ENCODE measurements at places on chromosomes 4 and X.

DNA sequence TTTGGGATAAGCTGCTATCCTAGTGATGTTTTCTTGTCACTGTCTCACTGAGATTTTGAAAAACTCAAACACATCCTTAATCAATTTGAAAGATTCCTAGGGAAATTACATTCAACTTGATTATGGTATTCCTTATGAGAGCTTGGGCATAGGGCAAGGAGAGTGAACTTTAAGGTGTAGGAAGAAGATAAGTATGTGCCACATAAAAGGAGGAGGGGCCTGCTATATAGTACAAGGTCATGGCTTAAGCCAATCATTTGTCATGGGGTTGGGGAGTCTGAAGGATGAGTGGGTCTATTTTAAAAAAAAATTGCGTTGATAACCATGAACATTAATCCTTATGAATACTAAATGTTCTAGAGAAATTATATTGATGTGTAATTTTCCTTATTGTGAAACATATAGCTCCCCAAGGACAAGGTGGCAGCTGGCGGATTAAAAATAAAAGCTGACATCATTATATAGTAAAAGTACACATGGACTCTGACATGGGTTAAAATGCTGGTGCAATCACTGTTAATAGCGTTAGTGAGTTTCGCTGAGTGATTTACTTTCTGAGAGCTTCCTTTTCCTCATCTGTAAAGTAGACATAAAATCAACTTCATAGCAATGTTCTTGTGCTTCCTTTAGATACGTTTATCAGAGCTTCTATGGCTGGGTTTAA is 17.4 kb downstream of the GALNT7 start:
- no peak for DNase-seq

- no peak for DNase-seq
These were observed 125.2 kb upstream of the KLHL4 start for GRCh38 chrX:87392369-87392768.

DNA sequence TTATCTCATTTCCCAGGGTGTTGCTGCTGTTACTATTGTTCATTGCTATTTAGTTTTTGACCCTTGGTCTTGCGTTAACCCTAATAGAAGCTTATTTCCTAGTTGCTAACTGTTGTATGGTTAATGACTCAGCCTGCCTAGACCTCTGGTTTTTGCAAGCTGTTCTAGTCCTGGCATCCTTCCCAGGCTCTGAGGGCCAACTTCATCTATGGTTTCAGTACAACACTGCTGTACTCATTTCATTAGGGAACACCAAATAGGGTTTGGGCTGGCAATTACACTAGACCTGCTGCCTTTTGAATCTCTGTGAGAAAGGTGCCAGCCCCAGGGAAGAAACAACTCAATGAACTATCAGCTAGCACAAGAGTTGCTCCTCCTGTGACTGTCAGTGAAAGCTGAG is 59.6 kb downstream of the DCX start:
- DNase-seq, result no peak

DNA sequence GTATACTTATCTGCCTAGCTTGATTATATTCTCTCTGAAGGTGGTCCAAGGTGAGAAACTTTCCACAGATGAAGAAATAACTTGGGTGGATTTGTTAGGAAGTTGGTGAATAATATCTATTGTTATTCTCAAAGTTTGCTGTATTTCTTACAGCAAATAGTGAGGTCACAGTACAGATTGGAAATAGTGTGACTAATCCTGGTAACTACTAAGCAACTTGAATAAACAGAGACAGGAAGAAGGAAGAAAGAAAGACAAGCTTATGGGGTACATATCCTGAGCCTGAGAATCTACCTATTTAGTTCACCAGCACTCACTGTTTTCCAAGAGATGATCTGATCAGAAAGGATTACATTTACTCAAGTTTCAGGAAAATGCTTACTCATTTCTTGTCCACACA is 1416.1 kb downstream of the RPA4 start:
- DNase-seq, result no peak

DNA sequence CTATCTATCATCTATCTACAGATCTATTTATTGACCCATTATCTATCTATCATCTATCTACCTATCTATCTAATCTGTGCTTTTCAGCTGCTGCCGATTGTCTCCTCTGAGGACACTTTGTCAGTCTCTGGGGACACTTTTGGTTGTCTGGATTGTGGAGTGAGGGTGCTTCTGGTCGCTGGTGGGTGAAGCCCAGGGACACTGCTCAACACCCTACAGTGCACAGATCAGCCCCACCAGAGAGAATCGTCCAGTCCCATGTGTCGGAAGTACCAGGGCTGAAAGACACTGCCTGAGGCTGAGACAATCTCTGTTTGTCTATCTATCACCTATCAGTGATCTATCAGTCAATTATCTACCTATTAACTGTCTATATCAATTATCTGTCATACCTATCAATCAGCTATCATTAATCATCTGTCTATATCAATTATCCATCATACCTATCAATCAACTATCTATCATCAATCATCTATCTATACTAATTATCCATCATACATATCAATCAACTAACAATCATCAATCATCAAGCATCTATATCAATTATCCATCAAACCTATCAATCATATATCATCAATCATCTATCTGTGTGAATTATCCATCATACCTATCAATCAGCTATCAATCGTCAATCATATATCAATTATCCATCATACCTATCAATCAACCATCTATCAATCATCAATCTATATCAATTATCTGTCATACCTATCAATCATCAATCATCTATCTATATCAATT is 70.0 kb upstream of the PPP2R3B start:
- DNase-seq, result no peak

DNA sequence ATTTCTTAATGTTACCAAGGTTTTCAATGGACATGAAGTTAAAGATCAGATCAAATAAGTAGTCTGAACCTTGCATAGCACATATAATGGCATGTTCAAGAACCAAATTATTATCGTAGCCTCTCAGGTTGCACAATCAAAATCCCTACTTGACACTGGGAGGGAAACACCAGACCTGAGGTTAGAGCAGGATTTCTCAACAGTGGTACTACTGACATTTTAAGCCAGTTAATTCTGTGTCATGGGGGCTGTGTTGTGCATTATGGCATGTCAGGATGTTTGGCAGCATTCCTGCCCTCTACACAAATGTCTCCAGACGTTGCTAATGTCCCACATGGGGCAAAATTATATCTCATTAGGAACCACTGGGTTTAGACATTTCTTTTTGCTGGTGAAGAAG is 20.8 kb downstream of the RLIM start:
- DNase-seq, result no peak

GRCh38 chrX:125198546-125198945 is 121.1 kb upstream of the TEX13C start:
- no peak for DNase-seq

GRCh38 chrX:38718311-38718710 is 82.9 kb upstream of the MID1IP1 start:
- DNase-seq, result no peak

DNA sequence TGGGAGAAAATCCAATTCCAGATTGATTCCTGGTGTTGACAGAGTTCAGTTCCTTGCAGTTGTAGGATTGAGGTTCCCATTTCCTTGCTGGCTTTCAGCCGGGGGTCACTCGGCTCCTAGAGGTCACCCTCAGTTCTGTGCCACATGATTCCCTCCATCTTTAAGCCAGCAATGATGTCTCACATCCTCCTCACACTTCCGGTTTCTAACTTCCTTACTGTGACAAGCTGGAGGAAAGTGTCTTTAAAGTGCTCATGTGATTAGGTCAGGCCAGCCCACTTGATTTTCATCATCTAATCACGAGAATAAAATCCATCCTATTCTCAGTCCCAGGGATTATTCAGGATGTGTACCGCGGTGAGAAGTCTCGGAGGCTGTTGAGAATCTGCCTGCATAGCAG is 19.4 kb upstream of the SMIM31 start:
- DNase-seq, result no peak
